ENCODE measurements at places on chromosomes 2 and 18.

- no peak for DNase-seq
Observed at GRCh38 chr18:38956068-38956467, 1390.5 kb upstream of the CELF4 start.

- no peak for DNase-seq
Observed at GRCh38 chr2:75765798-75766197, 55.1 kb upstream of the GCFC2 start.

- no peak for DNase-seq
Observed at GRCh38 chr2:58645017-58645416, 403.9 kb upstream of the FANCL start.

GRCh38 chr2:222447131-222447530 is 22.8 kb downstream of the SGPP2 start:
- DNase-seq, result no peak

- DNase-seq, result peak; percentile 87
Observed at GRCh38 chr2:15939854-15940660, at the start of gene MYCN. MYCN (plus strand) TSS chr2:15940550; CDS start chr2:15942065, 1,515 bp downstream.

- peak; percentile 21 for DNase-seq
Observed at GRCh38 chr2:5946225-5947115, 254.3 kb downstream of the SOX11 start.

DNA sequence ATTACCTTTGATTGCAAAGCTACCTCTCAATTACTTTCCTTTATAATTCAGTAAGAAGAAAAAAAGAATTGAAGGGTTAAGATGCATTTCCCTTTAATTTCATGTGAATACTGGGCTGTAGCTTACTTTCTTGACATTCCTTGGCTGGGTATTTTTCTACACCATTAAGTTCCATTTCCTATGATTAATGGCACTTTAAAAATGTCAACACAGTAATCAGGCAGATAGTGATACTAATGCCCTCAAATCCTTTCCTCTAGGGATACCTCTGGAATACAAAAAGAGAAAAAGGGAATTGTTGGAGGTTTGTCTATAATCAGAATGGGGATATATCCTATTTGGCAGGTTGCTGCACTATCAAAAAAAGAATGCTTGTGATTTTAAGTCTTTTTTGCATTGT is 216.9 kb downstream of the SRBD1 start:
- no peak for DNase-seq

DNA sequence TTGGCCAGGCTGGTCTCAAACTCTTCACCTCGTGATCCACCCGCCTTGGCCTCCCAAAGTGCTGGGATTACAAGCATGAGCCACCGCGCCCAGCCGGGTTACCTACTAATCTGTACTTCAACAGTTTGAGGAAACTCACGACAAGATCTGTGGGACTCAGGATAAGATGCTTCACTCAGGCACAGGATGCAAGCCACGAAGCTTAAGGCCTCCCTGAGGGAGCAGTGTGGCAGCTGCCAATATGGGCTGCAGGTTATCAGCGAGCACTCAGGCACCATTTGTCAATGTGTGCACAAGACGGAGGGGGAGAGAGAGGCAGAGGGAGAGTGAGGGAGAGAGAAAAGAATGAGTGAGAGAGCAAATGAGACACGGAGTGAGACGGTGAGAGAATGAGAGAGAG is 173.6 kb upstream of the RAB6C start:
- DNase-seq, result no peak

GRCh38 chr18:75581336-75582131 is 154.0 kb upstream of the SMIM21 start:
- no peak for DNase-seq

DNA sequence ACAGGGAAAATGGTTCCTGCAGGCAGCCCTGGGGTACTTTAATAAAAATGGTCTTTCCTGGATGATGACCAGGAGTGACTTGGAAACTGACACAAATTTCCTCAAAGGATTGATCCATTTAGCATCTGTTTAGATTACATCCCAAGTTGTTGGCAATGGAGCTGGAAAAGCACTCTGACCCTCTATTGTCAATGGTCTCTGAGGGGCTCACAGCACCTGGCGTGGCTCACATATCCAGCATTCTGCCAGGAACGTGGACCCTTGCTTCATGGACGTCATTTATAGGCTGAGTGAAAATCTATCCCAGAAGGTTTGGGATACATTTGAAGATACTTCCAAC is 43.8 kb downstream of the SERTAD2 start:
- DNase-seq, result no peak

DNA sequence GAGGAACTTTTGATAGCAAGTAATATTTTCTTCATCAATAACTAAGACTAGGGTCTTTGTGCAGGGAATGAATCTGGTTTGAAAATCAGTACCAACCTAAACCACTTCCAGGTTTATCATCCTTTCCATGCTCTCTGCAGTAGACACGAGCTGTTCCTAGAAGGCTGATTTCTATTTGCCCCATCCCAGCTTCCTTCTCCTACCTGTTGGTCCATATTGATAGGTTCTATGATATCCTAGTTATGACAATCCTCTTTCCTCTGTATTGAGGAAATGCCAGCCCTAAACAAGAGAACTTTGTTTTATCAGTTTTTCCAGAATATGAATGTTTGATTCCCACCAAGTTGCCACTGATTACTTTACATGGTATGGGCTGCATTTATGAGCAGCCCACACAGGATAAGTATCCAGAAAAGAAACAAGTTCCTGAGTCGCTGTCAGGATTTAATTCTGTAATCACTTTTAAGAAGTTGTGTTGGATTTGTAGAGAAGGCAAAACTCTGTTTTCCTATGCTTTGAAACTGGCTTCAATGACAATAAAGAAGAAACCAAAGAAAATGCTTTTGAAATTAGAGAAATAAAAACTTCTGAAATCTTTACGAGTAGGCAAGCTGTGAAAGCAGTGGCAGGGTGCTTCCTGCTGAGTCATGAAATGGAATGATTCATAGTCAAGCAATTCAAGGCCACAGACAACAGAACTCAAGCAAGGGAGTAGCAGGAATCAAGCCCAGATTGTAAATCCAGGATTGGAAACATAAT is 37.3 kb upstream of the TANK start:
- no peak for DNase-seq

DNA sequence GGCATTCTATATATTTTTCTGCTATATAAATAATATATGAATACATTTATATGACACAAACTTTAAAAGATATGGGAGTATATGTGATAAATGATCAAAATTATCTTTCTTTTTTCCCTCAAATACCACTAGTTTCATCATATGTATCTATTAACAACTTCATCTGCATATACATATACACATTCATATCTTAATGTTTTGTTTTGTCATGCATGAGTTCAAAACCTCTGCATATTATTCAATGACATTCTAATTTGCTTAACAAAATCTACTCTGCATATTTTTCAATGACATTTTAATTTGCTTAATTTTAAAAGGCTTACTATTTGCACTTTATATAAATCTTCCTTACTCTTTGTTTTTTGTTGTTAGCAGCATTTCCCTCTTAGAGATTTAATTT is 276.2 kb downstream of the PIK3C3 start:
- DNase-seq, result no peak

DNA sequence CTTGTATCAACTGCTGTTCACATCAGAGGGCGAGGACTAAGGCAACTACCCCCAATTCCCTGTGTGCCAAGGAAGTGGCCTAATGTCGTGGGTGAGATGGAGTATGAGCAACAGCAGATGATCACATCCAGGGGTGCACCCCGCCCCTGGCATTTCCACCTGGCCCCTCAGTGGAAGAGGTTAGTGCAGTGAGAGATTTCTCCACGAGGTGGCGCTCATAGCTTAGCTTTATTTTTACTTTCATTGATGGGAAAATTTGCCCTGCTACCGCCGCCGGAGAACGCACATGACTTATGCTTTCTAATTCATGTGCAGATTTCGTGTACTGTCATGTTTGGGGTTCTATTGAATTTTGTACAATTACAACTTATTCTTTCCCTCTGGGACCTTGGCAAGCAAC is 470.6 kb upstream of the MEX3C start:
- peak; percentile 81 for DNase-seq

GRCh38 chr2:99748344-99748743 is 258.5 kb upstream of the REV1 start:
- DNase-seq, result no peak

All from nephron progenitor cell (in vitro differentiated cells).